KG1 (cell line): ENCODE measurements at places on chromosomes 12 and 14.

DNA sequence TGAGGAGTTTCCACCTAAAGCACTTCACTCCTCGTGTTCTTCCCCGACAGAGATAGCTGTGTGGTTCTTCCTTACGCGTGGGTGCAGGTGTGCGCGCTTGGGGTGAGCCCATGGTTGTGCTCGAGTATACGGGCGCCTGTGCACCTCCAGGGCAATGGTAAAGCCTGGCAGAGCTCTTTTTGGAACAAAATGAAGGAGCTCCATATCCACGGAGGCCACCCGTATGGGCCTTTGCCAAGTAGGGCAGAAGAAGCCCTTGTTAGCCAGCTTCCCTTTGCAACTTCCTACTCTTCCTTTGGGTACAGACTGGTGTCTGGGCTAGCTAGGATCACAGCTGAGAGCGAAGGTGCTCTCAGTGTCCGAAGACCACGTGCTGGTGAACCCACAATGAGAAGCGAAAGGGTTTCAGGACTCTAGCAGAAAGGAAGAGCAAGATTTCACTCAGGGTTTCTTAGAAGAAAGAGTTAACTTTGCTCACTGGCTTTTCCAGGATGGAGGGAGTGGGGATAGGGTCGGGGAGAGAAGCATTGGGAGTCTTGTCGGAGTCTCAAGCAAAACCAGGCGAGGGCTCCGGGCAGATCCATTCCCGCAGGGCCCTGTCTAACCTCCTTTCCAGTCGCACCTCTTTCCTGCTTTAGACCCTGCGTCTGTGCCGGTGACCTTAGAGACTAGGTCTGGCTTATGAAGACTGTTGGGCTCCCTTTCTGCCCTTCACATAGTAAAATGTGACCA lies 960 bp upstream of the LRFN5 start:
- DNase-seq = peak; percentile 5

GRCh38 chr12:121861636-121862254 lies 3.1 kb upstream of the HPD start:
- DNase-seq = no peak

GRCh38 chr12:29771786-29772185 lies 12.0 kb downstream of the TMTC1 start:
- no peak for DNase-seq

DNA sequence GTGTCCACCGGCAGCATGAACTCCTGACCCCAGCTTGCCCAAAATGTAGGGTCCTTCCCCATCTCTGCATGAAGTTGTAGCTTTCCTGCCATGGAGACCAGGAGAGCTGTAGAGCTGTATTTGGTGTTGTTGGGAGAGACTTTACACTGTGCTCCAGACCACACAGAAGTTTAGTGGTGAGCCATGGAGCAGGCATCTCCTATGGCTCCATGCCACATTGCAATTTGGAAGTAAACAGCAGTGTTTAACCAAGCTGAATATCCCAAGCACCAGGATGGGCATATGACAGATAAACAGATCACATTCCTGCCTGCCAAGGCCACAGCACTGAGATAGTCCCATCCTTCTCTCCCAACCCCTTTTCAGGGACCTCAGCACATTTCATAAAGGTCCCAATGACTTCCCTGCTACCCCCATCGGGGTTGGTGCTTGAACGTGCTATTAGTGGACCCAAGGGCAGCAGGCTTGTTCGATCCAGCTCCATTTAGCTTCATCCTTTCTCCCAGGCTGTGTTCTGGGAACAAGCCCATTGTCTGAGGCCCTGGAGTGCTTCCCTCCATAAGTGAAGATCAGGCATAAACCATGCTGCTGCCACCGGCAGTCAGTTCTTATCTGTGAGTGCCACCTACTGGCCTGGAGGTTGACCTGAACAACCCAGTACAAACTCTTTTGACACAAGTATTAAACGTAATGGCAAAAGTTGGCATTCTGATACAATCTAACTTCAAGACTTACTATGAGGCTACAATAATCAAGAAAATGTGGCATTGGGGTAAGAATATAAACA lies 172.3 kb upstream of the ATXN7L3B start:
- DNase-seq = no peak

DNA sequence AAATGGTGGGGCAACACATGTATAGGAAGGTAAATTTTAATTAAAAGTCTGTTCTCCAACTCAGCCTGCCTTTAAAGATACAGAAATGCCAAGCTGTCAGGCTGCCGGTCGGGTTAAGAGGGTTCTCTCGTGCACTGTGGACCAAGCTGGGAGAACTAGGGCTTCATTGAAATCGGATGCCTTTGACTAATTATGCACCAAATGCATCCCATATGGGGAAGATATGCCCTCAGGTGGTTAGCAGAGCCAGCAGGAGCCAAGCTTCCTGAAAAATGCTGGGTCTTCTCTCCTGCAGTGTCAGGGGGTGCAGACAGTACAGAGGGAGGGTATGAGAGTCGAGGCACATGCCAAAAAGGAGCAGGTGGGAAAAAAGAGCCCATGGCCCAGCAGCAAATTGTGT lies 236.1 kb downstream of the CACNA1C start:
- no peak for DNase-seq

GRCh38 chr14:61899497-61899896 lies 137.3 kb downstream of the SNAPC1 start:
- no peak for DNase-seq

DNA sequence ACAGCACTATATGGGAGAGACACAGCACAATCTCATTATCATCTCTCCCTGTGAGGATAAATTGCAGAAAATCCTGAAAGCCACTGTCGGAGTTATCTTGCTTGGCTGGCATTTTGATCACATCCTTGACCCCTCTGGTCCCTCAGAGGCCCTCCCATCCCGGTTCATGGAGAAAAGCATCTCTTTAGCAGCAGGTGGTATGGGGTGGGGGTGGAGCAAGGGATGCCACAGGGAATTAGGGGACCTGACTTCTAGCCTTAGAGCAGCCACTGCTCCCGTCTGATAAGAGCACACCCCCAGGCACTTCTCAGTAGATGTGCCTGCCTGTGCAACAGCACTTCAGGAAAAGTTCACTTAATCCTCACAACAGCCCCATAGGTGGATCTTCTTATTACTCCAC lies 38.6 kb downstream of the GRIN2B start:
- no peak for DNase-seq

DNA sequence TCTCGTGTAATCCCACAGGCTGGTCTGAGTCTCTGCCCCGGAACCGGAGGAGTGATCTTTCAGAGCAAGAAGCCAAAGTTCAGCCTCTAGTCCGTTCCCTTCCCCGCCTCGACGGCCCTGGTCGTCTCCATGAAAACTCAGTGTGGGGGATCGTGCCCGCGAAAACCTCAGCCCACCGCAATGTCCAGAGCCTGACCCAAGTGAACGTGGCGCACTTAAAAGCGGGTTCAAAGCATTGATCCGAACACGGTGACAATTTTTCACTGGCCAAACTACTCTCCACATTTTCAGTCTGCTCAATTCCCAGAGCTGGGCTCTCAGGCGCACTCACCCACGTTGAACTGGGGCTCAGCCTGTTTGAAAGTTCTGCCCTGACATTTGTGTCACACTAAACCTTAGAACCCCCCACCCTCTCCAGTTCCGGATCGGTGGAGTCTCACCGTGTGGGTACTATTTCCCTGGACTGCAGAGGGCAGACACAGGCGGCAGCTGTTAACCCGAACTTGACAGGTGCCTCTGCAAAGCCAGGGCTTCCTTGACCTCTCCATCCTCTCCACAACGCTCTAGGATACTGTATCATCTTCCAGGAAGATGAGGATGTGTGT lies 886 bp upstream of the PRICKLE1 start:
- no peak for DNase-seq

DNA sequence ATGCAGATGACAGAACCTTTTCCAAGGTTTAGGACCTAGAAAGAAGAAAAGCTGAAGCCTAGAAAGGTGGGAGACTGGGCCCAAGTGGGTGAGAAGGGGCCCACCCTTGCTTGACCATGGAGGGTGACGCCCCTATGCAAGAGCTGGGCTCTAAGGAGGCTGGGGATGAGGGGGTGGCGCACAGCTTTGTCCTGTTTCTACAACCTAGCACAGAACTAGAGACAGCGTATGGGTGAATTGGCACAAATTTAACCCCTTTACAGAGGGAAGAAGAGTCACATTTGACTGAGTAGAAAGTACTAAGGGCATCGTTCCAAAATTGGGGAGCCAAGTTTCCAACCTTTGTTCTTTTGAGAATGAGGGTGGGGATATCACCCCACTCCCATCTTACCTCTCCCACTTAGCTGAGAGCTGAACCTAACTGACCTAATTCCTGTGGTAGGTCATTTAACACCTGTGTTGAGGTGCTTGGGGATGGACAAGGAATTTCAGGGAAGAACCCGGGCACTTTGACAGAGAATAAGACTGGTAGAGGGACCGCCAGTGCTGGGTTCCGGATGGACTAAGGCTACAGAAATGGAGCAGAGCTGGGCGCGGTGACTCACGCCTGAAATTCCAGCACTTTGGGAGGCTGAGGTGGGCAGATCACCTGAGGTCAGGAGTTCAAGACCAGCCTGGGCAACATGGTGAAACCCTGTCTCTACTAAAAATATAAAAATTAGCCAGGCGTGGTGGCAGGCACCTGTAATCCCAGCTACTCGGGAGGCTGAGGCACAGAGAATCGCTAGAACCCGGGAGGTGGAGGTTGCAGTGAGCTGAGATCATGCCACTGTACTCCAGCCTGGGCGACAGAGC lies 5.2 kb downstream of the NFKBIA start:
- DNase-seq = no peak

DNA sequence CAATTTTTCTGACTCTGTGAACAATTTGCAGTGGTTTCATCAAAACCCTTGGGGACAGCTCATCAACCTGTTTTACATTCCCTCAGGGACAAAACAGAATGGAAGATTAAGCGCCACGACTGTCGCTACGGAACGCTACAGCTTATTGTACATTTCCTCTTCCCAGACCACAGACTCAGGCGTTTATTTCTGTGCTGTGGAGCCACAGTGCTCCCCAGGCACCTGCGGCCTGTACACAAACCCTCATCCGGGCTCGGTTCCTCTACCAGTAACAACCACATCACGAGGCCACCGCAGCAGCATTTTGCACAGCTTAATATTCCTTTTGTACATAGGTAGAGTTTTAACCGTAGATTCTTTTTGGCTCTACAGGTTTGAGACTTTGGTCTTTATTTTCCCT lies 397.4 kb upstream of the OR4E1 start:
- DNase-seq = peak; percentile 82

DNA sequence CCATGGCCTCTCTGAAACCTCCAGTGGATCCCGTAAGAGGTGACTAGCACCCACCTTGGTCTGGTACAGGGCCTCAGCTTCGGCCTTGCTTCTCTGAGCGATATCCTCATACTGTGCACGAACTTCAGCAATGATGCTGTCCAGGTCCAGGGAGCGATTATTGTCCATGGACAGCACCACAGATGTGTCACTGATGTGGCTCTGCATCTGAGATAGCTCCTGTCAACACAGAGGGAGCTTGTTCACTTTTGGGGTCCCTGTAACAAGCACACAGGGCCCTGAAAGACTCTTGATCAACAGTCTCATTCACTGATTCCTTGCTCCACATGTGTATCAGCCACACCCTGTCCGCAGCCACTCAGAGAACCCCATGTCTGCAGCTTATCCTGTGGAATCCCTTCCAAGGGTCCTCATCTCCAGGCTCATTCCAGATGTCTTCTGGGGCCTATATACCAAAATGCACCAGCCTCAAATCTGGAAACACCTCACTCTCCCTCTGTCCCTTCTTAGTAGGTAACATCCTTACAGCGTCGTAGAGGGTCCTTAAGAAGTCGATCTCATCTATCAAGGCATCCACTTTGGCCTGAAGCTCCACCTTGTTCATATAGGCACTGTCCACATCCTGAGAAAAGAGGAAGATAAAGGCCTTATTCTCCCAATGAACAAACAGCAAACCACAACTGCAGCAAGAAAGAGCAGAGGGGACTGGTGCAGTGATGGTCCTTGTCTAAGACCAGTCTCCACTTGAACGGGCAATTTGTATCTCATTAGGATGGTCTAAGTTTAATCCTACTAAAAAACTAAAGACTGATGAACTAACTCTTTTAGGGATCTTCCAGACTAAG lies 3.5 kb downstream of the KRT3 start:
- DNase-seq = no peak

DNA sequence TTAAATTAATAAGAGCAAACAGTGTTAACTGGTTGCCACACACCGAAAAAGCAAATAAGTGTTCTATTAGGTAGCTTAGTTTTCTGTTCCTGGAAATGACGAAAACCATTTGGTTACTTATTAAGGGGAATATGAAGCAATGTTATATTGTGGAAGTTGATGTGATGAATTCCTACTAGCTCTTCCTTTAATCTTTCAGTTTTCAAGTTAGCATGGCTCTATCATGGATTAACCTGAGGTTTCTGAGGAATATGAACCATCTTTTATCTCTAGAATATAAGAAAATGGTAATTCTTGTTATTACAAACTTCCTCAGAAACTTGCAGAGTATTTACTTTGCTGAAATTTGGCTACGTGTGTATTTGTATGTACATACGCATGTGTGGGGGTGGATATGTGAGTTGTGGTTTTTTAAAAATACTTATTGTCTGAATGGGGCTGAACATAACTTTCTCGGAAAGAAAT lies 245.7 kb downstream of the KCNC2 start:
- DNase-seq = no peak

GRCh38 chr12:2140858-2141519 lies 88.2 kb downstream of the CACNA1C start:
- DNase-seq = no peak

DNA sequence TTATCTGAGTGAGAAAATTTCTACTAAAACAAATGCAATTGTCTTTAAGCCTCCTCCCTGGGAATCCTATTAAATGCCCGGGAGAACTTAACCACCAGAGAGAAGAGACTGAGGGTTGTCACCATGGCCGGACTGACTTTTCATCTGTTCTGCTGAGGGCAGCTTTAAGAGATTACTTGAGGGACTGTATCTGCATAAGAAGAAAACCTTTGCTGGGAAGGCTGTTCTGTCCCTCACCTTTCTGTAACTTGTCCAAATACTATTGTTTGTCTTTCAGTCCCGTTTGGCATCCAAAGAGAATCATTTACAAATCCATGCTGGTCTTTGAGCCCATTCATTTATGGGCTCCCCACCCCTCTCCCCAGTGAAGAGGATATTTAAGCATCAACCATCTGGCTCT lies 306.3 kb upstream of the FLRT2 start:
- DNase-seq = no peak

DNA sequence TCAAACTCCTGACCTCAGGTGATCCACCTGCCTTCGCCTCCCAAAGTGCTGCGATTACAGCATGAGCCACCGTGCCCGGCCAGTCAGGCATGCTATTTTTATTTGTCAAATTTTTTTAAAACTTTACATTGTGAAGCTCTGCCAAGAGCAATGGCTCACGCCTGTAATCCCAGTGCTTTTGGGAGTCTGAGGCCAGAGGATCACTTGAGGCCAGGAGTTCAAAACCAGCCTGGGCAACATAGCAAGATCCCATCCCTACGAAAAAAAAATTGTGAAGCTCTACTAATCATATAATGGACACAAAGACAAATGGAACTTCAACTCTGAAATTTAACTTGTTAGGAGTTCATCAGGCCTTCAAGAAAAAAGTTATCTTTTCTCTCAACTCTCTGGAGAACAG lies 1.9 kb downstream of the R3HDM2 start:
- DNase-seq = no peak
